ENCODE measurements at places on chromosomes 5 and 9.

- no peak for DNase-seq
Observed at GRCh38 chr9:82799286-82799685, 263.7 kb downstream of the RASEF start.

DNA sequence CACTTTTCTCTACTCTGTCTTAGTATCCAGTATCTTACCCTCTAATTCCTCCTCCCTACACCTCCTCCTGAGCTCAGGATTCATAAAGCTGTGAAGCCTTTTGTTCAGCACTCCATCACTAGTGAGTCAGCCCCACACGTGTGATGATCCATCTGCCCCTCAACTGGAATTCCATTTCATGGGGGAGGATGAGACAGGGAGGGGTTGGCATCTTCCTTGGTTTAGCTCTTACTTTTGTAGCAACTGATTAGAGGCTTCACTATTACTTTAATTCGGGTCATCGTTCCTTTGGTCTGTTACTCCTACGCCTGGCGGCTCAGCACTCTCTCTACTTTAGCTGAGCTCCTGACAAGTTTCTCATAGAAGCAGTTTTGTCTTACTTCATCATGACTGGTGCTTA lies 11.8 kb downstream of the BTNL8 start:
- no peak for DNase-seq

GRCh38 chr9:94065535-94065961 lies 18.7 kb upstream of the PTPDC1 start:
- peak; percentile 77 for DNase-seq

- DNase-seq: peak; percentile 65
Observed at GRCh38 chr5:131384616-131385214, 120.9 kb downstream of the CDC42SE2 start.

GRCh38 chr5:133930061-133930812 lies 38.2 kb downstream of the C5orf15 start:
- DNase-seq: peak; percentile 85

DNA sequence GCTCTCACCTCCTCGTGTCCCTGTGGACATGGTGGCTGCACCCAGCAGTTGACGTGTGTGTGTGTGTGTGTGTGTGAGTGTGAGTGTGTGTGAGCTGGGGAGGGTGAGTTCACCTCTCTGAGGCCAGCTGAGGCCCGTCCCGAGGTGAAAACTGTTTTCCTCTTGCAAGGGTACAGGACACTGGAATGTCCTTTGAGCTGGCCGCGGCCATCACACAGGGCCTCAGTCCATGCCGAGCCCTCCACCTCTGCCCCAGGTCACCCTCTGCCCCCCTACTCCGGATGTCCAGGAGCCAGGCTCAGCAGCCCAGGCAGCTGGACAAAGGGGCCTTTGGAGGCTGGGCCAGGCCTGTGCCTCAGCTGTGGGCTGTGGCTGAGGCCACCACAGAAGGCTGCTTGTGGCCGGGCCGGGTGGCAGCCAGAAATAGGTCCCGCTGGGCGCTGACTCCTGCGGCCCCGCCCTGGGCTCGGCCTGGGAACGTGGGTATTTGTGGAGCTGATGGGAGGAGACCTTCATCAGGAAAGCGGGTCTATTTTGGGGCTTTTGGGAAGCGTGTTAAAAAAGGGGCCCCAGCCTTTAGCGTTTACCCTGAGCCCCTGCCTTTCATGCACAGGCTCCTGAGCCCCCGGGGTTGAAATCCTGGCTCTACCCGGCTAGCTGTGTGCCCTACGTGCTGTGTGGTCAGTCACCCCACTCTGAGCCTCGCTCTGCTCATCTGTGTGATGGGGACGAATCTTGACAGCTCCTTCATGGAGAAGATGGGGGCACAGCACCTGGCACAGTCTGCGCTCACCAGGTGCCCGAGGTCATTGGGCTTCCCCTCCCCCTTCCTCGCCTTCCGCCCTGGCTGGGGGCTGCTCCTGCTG lies 75.1 kb upstream of the IER5L start:
- no peak for DNase-seq

DNA sequence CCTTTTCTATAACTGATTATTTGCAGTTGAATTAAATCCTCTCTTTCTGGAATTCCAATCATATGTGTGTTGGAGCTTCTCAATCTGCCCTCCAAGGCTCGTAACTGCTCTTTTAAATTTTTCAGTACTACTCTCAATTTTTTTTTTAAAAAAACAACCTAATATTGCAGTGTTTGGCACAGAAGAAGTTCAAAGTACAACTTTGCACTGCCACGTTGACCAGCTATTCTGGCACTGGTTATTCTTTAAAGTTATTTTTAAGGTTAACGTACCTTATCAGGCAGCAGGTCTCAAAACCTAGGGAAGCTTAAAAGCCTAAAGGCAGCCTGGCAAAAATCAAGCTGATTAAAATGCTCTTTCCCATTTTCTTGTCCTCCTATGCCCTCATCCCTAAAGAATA lies 120.5 kb downstream of the GHR start:
- DNase-seq: no peak

DNA sequence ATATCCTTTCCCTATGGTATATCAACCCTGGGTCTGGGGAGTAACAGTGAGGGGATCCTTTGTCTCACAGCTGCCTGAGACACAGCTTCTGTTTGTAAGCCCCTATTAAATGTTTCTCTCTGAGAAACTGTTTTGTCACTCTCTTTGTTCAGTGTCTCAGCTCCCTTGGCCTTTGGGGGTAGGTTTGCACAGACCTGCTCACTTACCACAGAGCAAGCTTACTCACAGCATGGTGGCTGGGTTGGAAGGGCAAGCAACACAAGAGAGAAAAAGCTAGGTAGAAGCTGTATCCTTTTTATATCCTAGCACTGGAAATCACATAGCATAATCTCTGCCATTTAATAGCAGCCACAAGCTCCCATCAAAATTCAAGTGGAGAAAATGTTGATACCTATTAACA lies 4.5 kb downstream of the BAAT start:
- DNase-seq: no peak

GRCh38 chr5:93017376-93017775 lies 563.6 kb downstream of the NR2F1-AS1 start:
- DNase-seq: no peak

- DNase-seq: no peak
Observed at GRCh38 chr5:59071755-59072549, 489.1 kb downstream of the RAB3C start.

DNA sequence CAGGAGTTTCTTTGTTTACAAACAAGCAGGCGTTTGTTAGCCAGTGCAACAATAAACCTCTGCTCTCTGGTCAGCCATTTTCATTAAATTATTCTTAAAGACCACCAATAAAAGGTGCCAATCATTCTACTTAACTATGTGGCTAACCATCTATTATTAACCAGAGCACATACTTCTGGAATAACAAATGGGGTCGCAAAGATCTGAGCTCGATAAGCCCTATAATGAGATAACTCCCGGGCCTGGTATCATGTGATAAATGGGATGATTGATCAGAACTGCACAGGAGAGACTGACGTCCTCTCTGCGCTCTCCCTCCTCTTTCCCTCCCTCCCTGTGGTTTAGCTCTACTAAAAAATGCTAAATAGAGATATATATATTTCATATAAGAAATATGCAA lies 488.2 kb downstream of the NTRK2 start:
- no peak for DNase-seq

DNA sequence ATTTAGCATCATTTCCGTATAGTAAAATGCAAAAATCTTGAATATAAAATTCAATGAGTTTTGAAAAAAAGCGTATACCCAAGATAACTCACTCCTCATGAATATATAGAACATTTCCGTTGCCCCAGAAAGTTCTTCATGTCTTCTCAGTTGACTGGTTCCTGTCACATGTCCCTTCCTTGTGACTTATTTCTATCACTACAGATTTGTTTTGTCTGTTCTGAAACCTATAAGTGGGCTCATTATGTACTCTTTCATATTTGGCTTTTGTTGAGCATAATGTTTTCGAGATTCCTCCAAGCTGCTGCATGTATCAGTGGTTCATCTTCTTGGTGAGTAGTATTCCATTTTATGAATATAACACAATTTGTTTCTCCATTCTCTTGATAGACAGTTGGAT lies 11.0 kb upstream of the HACD4 start:
- DNase-seq: no peak

DNA sequence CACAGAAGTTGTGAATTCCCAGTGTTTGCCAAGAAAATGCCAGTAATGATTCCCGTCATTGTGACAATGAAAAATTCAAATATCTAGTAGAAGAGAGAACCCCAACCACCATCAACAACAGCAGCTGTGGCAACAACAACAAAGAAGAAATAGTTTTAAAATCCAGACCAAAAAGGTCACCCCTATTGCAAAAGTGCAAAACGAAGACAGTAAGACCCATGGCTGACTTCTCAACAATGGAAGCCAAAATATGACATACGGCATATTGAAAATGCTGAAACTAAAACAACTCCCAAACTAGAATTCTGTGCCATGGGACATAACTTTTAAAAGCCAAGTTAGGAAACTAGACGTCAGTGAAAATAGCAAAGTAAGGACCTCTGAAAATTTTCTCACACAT lies 270.6 kb downstream of the IRX2 start:
- no peak for DNase-seq

- no peak for DNase-seq
Observed at GRCh38 chr5:64625678-64626077, 64.6 kb upstream of the SHISAL2B start.

- DNase-seq: no peak
Observed at GRCh38 chr9:109064963-109065702, 51.8 kb upstream of the CTNNAL1 start.

GRCh38 chr5:85069659-85070640 lies 685.3 kb upstream of the EDIL3 start:
- peak; percentile 0 for DNase-seq

- DNase-seq: no peak
Observed at GRCh38 chr9:20658677-20659473, 25.2 kb upstream of the FOCAD start.

DNA sequence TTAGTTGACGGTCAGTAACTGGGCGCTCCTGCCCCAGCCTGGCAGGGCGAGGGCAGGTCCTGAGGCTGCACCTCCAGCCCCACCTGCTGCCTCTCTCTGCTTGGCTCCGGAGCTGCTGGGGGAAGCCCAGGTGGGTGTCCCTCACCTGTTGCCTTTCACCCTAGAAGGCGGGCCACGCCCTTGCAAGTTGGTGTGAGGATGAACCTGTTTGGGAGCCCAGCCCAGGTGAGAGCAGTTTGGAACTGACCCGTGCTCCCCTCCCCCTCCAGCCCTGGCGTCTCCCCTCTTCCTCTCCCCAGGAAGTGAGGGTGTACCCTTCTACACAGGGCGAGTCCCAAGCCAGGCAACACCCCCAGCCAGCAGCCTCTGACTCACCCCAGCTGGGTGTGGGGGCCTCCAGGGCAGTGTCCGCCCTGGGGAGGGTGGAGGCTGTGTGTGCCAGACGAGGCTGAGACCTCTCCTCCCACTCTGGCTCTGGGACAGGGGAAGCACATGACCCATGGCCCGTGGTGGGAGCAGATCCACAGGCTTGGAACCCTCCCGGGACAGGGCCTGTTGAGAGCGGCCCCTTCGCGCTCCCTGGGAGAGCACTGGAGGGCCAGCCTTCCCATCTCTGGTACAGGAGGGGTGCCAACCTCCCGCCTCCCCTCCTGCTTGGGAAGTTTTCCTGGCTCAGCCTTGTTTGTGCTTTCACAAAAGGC lies 10.4 kb downstream of the LRRC8A start:
- DNase-seq: peak; percentile 25

DNA sequence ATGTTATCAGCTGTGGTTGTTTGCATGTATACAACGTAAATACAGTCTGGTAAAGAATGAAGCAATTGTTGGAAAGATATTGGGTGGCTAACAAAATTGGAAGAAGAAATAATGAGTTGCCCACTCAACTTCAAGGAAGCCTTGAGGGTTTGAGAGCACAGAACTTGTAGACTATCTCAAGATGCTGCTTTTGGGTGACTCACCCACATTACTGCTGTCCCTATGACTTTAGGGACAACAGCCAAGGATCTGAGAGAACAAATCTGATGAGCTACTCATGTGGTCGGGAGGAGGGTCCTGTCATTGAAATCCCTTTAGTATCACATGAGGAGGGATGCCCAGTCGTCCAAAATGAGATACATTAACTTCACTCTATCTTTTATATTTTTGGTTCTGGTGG lies 261.8 kb downstream of the GAS1 start:
- no peak for DNase-seq

GRCh38 chr9:124348831-124349230 lies 66.4 kb downstream of the PSMB7 start:
- DNase-seq: no peak

DNA sequence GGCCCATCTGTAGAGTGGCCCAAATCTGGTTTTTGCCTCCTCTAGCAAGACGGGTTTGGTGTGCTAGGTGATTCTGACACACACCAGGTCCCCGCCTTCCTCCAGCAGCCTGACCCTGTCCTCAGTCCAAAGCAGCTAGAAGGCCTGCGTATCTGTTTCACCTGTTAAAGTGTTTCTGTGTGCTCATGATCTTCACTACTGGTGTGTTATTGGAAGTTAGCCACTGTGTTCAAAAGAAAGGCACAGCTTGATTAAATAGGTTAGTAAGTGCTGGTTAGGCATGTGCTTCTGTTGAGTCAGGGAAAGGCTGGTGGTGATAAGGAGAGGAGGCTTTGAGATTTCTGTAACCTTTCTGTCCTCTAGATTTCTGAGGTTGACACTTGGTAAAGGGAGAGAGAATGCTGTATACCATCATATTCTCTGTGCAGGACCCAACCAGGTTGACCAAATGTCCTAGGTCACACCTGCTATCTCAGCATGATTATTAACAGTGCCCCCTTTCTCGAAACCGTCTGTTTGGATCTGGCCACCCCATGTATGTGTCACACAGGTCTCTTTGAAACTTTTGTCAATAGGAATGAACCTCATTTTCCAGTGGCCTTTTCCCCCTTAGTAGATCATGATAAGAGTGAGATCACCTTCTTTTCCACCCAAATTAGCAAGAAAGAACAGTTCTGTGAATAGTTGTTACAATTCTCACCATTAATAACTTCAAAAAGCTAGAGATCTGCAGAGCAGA lies 58.8 kb downstream of the ARHGAP26 start:
- DNase-seq: no peak

GRCh38 chr9:126991183-126991582 lies 76.6 kb downstream of the RALGPS1 start:
- no peak for DNase-seq

DNA sequence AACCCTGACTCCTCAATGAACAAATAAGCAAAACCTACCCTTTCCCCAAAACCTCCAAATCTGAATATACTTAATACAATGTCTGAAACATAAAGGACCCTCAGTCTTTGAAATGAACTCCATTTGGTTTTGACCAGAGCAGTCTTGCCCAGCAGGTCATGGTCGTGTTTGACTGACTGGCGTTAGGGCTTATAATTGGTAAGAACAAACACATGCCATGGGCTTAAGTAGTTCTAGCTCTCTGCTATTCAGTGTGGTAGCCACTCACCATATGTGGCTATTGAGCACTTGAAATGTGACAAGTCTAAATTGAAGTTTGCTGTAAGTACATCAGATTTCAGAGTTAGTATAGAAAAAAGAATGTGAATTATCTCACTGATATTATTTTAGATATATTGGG lies 42.1 kb downstream of the LRRTM2 start:
- no peak for DNase-seq

- peak; percentile 52 for DNase-seq
Observed at GRCh38 chr5:139745800-139746690, 49.6 kb upstream of the PSD2 start.

DNA sequence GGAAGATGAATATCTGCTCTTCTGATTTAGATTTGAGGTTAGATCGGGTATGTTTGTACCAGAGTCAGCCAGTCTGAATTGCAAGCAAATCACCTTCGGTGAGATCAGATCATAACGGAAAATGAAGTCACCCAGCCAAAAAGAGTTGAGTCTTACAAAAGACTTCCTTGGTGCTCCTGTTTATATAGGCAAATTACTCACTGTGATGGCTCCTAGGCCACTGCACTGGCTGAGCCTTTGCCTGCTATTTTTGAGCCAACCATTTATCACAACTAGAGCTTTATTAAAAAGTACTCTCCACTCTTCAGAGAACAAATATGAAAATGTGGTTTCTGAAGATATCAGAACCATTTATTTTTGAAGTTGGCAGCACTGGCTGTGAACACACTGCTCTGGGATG lies 277.7 kb upstream of the PCSK5 start:
- no peak for DNase-seq

Data from stimulated activated CD4-positive, alpha-beta T cell treated with anti-CD3 and anti-CD28 coated beads, Interleukin-15, amount 100 ng/mL, for 24 hours (primary cell).